ENCODE measurements at places on chromosomes 7 and 10.

DNA sequence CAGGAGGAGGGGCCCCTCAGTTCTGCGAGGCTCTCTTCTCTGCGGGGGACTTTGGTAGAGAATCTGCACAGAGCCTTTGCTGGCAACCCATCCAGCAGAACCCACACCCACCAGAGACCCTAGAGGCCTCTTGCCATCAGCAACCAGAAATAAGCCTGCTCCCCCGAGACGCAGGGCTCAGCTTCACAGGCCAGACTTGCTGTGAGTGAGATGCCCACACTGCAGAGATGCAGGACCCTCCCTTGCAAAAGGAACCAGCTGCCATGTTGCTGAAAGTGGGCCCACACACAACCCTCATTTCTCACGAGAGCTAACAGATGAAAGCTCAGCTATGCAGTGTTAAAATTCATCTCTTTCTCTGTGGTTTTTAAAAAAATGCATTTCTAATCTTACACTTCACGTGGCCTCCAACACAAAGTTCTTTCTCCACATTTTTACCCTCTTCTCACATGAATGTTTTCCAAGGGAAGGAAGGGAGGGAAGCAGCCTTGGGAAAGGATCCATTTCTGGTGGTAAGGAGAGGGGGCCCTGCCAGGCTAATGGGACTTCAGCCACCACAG lies 171.6 kb downstream of the CCDC3 start:
- DNase-seq: no peak

GRCh38 chr7:80467069-80467468 lies 44.8 kb downstream of the GNAT3 start:
- DNase-seq: no peak

DNA sequence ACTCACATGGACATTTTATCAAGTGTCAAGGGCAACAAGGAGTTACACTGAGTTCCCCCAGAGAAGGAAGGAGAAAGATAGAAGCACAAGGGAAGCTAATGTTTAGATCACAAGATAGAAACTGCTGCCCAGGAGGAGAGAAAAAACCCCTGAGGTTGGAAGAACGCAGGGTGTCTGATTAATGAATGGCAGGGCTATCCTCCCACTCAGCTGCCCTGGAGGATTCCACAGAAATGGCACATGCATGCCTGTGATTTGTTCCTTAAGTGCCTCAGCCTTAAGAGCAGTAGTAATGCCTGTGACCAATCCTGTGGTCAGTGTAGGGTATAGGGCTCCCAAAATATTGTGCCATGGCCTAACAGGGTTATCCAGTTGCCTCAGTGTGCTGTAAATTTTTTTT lies 20.2 kb downstream of the DNAJB9 start:
- no peak for DNase-seq

DNA sequence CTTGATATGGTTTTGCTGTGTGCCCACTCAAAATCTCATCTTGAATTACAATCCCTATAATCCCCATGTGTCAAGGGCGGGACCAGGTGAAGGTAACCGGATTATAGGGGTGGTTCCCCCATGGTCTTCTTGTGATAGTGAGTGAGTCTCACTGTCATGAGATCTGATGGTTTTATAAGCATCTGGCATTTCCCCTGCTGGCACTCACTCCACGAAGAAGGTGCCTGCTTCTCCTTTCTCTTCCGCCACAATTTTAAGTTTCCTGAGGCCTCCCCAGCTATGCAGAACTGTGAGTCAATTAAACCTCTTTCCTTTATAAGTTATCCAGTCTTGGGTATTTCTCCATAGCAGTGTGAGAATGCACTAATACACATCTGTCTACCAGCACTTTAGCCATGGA lies 109.5 kb upstream of the SDK1 start:
- DNase-seq: no peak

GRCh38 chr7:821688-822087 lies 10.6 kb upstream of the SUN1 start:
- DNase-seq: no peak

GRCh38 chr10:110057456-110057855 lies 49.7 kb downstream of the ADD3 start:
- no peak for DNase-seq

DNA sequence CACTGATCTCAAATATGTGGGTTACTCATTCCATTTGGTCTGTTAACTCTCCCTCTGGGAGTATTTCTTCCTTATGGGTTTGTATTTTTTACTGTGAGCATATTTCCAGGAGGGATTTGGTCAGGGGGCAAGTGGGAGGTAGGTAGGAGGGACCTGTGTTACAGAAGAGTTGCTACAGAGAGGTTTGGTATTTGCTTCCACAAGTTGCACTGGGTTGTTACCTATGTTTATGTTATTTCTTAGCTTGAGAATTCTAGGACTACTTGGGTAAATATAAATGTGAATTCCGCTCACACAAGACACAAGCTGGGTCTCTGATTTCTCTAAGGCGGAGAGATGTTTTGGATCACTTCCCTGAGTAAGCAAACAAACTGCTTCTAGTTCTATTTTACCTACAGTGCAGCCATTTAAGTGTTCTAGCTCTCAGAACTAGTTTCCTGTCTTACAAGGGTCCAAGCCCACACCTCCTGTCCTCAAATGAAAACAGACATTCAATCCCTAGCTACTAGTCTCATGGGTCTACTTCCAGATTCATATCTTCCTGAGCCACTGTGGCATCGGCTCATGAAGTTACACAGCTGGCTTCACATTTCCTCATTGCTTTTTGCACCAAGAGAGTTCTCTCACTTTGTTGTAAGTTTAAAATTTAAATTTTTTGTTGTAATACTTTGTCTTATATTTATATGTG lies 75.4 kb upstream of the PPP1R3C start:
- DNase-seq: no peak

- DNase-seq: no peak
Measured at GRCh38 chr10:36597756-36598320, 527.6 kb upstream of the ANKRD30A start.

GRCh38 chr7:29038463-29038862 lies 80.3 kb upstream of the TRIL start:
- DNase-seq: no peak

DNA sequence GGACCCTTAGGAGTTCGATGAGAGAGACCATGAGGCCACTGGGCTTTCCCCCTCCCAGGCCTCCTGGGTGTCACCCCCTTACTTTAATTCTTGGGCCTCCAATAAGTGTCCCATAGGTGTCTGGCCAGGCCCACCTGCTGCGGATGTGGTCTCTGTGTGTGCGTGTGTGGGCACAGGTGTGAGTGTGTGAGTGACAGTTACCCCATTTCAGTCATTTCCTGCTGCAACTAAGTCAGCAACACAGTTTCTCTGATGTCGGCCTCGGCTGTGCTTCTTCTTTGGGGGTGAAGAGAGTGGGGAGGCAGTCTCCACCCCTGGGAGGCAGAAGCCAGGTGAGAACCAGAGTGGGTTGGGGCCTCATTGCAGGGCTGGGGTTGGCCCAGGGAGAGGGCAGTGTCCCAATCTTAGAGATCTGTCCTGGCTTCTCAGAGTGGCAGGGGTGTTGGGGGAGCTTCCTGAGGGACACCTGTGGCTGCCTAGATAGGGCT lies 1.5 kb downstream of the PVRIG start:
- peak; percentile 91 for DNase-seq

DNA sequence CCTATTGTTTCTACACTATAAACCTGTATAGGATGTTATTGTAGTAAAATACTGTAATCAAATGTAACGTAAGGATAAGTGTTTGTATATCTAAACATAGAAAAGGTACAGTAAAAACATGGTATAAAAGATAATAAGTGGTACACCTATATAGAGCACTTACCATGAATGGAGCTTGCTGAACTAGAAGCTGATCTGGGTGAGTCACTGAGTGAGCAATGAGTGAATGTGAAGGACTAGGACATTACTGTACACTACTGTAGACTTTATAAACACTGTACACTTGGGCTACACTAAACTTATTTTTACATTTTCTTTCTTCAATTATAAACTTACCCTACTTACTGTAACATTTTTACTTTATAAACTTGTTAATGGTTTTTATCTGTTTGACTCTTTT lies 732.9 kb upstream of the LRRN3 start:
- DNase-seq: no peak

- peak; percentile 2 for DNase-seq
Measured at GRCh38 chr10:35674843-35675242, 32.7 kb upstream of the FZD8 start.

GRCh38 chr10:114526126-114526503 lies 121.8 kb upstream of the AFAP1L2 start:
- DNase-seq: peak; percentile 60

- no peak for DNase-seq
Measured at GRCh38 chr10:21208666-21209316, 311.7 kb upstream of the NEBL start.

GRCh38 chr7:50559881-50560280 lies 5.3 kb downstream of the DDC start:
- no peak for DNase-seq

DNA sequence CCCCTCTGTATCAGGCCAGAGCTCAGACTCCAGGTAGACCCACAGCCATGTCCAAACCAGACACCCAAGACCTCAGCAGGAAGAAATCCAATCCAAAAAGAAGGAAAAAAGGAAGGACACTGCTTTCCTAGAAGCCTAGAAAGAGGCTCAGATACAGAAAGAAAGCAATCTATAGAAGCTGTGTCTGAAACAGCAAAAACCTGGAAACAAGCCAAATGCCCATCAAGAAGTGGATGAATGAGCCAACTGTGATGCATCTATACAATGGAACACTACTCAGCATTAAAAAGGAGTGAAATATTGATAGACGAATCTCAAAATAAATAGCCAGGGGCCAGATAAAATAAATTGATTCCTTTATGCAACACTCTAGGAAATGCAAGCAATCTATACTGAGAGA lies 31.6 kb downstream of the GRB10 start:
- no peak for DNase-seq

DNA sequence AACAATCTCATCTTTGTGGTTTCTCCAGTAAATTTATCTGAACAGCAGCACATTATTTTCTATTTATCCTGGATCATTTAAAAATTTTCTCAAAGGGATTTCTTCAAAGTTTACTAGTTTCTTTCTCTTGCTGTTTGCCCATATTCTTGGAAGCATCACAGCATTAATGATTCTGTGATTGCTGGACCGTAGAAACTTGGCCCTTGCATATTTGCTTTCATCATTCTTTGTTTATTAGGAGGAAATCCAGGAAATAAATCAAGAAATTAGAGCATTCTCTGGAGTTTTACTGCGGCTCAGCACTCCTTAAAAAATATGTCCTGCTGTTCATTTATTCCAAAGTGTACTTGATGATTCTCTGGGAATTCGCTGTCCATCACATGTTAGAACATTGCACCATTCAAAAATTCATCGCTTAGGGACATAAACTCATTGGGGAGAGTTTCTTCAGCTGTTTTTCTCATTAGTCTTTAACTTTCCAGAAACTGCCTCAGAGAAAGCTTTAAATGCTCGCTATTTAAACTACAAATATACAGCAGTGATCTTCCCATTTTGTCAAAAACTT lies 264.0 kb upstream of the CDC14C start:
- no peak for DNase-seq

GRCh38 chr7:49669692-49670260 lies 103.7 kb upstream of the VWC2 start:
- no peak for DNase-seq

DNA sequence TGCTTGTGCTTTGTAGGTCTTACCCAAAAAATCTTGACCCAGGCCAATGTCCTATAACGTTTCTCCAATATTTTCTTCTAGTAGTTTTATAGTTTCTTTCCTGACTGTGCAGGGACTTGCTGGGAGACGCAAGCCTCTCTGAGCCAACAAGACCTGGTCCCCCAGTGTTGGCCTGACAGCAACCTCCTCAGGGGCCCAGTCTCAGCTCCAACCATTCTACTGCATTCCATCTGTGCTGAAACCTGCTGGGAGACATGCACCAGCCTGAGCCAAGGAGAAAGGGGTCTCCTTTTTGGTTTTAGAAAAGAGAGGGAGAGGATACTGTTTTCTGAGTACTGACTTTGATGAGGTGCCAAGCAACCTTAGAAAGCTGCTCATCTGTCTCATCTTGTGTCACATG lies 251.4 kb downstream of the PRKG1 start:
- DNase-seq: no peak

- DNase-seq: no peak
Measured at GRCh38 chr10:70284542-70285475, 1.0 kb upstream of the NPFFR1 start.

- DNase-seq: peak; percentile 4
Measured at GRCh38 chr10:77974396-77975074, 48.0 kb upstream of the DLG5 start.

DNA sequence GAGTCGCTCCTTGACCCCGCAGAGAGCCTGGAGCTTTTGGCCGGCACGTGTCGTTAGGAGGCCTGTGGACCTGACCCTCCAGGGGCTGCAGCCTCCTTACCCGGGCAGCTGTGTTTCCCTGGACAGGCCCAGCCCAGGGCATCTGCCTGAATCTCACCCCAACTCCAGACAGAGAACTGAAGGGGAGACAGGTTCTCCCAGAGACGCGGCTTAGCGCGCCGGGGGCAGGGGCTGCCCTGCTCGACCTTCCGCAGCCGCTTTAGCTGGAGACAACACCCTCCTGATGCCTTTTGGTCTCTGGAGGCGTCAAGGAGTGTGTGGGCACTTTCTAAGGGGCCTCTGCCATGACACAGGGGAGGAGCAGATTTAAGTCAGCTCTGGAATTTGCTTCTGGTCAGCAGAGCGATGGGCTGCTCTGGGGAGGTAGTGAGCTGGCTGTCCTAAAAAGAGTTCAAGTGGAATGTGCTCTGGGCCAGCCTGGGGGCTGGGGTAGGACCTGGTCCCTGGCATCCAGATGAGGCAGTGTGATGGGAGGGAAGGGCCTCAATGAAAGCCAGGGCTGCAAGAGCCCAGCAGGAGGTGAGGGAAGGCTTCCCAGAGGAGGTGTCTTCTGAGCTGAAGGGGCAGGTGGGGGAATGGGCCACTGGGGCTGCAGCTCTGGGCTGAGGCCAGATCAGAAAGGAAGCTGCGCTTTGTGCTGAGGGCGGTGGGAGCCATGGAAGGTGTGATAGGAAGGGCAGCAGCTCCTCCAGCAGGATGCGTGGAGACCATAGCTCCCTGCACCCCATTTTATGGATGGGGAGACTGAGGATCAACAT lies 5.8 kb downstream of the GRIFIN start:
- no peak for DNase-seq

GRCh38 chr7:32536585-32536984 lies 41.3 kb downstream of the AVL9 start:
- no peak for DNase-seq

GRCh38 chr7:118872568-118872967 lies 648.1 kb downstream of the ANKRD7 start:
- no peak for DNase-seq

Measured in activated CD4-positive, alpha-beta T cell treated with anti-CD3 and anti-CD28 coated beads, Interleukin-10, Interleukin-2, amounts not matched to agents 100 ng/mL and 50 ng/mL, durations not matched to agents 16 hours and 8 hours (primary cell).